Activated CD4-positive, alpha-beta T cell treated with anti-CD3 and anti-CD28 coated beads, Interleukin-2, amount 10 ng/mL, durations not matched to agents 7 days and 5 days (primary cell): ENCODE measurements at places on chromosomes 4 and X. TPM values are rescaled to one million over a fixed set of nuclear protein-coding genes. Genes with fewer than 3 reads are reported as not detected.

GRCh38 chr4:26319949-26320537 is 771 bp upstream of the RBPJ start:
- no peaks in the 10 kb centered on the region for H3K27me3 ChIP-seq
- peak overlapping the region; percentile 99 for H3K27ac ChIP-seq

DNA sequence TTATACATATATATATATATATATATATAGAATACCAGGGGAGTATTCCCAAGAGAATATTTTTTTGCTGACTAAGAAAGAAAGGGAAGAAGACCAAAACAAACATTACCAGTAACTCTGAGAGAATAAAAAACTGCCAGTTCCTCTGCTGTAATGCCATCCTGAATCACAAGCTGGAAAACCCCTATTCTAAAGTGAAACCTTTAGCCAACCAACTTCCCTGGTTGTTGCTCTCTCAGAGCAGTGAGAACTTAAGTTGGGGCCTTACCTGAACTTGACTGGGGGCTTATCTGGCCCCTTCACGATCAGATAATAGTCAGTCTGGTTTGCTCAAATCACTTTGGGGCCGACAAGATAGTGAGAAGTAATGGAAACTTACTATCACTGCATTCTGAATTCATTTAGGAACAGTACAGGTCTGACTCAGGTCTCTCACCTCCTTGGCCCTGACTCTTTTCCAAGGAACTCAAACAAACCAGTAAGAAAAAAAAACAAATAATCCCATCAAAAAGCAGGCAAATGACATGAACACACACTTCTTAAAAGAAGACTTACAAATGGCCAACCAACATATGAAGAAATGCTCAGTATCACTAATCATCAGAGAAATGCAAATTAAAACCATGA is 62.5 kb downstream of the CD40LG start:
- no peak overlapping the region for H3K4me3 ChIP-seq
- peaks cover 47% of the 10 kb centered on the region for H3K4me1 ChIP-seq
- H3K27ac ChIP-seq: peak overlapping the region; percentile 85

- H3K36me3 ChIP-seq: no peaks in the 10 kb centered on the region
- no peaks in the 10 kb centered on the region for H3K4me1 ChIP-seq
- no peak overlapping the region for H3K4me3 ChIP-seq
- no peak for DNase-seq
- H3K27me3 ChIP-seq: no peaks in the 10 kb centered on the region
Observed at GRCh38 chrX:10398215-10398614, 222.2 kb downstream of the MID1 start.

- H3K4me1 ChIP-seq: peaks cover 12% of the 10 kb centered on the region
- H3K4me3 ChIP-seq: no peak overlapping the region
- peaks cover 9% of the 10 kb centered on the region for H3K36me3 ChIP-seq
- peaks cover 20% of the 10 kb centered on the region for H3K27me3 ChIP-seq
Observed at GRCh38 chr4:1174941-1175634, 2.7 kb upstream of the SPON2 start.

- peaks cover 2% of the 10 kb centered on the region for H3K27me3 ChIP-seq
- no peaks in the 10 kb centered on the region for H3K4me1 ChIP-seq
- peak; percentile 25 for DNase-seq
- no peak overlapping the region for H3K4me3 ChIP-seq
Observed at GRCh38 chrX:69387567-69388487, 116.3 kb upstream of the NALF2 start.

GRCh38 chrX:3134316-3134945 is 93.2 kb downstream of the ARSF start:
- no peak overlapping the region for H3K4me3 ChIP-seq
- H3K4me1 ChIP-seq: no peaks in the 10 kb centered on the region
- H3K27ac ChIP-seq: no peak overlapping the region
- no peaks in the 10 kb centered on the region for H3K27me3 ChIP-seq
- H3K36me3 ChIP-seq: no peaks in the 10 kb centered on the region

DNA sequence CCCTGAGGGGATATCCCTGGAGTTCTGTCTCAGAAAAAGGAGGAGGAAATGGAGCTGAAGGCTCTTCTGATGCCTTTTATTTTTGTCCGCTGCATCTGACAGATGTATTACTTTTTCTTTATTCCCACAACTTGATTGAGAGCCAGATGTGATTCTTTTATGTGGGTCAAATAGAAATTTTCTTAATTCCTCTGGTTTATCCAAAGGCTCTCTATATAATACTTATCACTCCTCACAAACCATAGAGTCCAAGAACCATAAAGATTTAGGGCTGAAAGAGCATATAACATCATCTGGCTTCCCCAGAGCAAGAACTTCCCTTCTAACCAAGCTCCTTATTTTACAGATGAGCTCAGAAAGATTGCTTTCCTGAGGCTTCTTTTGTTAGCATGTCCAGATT is 756.7 kb upstream of the FAM241A start:
- no peaks in the 10 kb centered on the region for H3K27me3 ChIP-seq
- H3K36me3 ChIP-seq: no peaks in the 10 kb centered on the region
- DNase-seq: no peak
- no peak overlapping the region for H3K4me3 ChIP-seq
- H3K27ac ChIP-seq: no peak overlapping the region

DNA sequence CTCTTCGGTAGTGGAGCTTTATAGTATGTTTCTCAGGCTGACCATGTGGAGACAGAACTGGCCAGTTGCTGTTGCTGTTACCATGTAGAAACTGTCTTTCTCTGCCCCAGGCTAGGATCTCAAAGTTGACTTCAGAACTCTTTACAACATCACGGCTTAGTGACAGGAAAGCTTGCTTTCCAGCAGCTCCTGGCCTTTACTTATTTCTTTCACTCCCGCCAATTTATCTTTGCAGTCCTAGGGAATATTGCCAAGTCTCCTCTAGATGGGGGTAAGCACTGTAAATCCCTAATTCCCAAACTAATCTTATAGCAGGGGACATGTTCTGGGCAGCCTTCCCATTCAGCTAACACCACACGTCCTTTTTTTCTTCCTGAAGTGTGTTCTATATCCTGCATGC is 631.6 kb downstream of the SPRY1 start:
- H3K27me3 ChIP-seq: no peaks in the 10 kb centered on the region
- no peaks in the 10 kb centered on the region for H3K4me1 ChIP-seq
- no peaks in the 10 kb centered on the region for H3K36me3 ChIP-seq
- no peak overlapping the region for H3K4me3 ChIP-seq

GRCh38 chrX:133235830-133236229 is 17.7 kb upstream of the TFDP3 start:
- no peaks in the 10 kb centered on the region for H3K36me3 ChIP-seq
- H3K4me3 ChIP-seq: no peak overlapping the region
- no peak for DNase-seq
- no peaks in the 10 kb centered on the region for H3K4me1 ChIP-seq
- no peaks in the 10 kb centered on the region for H3K27me3 ChIP-seq

GRCh38 chr4:158461336-158461735 is 60.3 kb upstream of the RXFP1 start:
- H3K27me3 ChIP-seq: no peaks in the 10 kb centered on the region
- no peak overlapping the region for H3K27ac ChIP-seq
- H3K36me3 ChIP-seq: no peaks in the 10 kb centered on the region
- no peaks in the 10 kb centered on the region for H3K4me1 ChIP-seq
- no peak overlapping the region for H3K4me3 ChIP-seq

DNA sequence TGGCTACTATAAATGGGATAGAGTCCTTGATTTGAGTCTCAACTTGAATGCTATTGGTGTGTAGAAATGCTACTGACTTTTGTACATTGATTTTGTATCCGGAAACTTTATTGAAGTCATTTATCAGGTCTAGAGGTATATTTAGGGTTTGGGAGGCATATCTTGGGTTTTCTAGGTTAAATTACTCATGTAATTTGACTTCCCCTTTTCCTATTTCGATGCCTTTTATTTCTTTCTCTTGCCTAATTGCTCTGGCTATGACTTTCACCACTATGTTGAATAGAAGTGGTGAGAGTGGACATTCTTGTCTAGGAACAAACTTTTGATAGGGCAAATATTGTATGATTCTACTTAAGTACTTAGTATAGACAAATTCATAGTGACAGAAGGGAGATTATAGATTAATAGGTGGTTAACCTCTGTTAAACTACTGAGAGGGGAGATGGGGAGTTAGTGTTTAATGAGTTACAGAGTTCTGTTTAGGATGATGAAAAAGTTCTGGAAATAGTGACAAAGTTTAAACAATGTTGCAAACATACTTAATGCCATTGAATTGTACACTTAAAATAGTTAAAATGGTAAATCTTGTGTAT is 22.8 kb upstream of the HSPA4L start:
- H3K4me1 ChIP-seq: no peaks in the 10 kb centered on the region
- no peak overlapping the region for H3K4me3 ChIP-seq
- no peak for DNase-seq

- no peak for DNase-seq
- no peaks in the 10 kb centered on the region for H3K36me3 ChIP-seq
- peak overlapping the region; percentile 46 for H3K4me3 ChIP-seq
- H3K27me3 ChIP-seq: no peaks in the 10 kb centered on the region
- no peak overlapping the region for H3K27ac ChIP-seq
- peaks cover 12% of the 10 kb centered on the region for H3K4me1 ChIP-seq
Observed at GRCh38 chr4:122921300-122921699, 1.1 kb downstream of the NUDT6 start.

DNA sequence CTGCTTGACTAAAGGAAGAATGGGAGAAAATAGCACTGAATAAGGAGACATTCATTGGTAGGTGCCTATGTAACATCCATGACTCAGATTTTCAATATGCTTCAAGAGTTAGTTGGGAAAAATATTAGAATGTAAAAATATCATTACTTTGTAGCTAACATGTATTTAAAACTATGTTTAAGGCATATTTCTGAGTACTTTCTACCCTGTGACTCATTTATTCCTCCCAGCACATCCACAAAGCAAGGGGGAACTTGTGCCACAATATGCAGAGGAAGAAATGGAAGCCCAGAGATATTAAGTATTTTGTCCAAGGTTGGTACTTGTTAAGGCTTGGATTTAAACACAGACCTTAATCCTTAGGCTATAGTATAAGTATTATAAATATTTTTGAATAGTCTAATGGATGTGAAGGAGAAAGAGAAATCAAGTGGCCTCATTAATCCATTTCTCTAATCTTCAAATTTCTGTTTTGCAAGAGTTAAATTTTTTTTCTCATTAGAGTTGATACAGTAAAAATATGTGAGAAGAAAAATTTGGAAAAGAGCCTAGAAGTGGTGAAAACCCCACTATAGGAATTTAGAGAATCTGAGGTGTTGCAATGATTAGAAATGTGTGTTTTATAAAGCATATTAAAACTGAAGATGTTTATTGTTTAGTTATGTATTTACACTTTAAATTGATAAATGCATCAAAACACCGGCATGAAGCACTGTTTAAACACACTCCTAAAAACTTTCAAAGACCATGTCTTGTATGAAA is 149.3 kb upstream of the GYPA start:
- H3K4me3 ChIP-seq: no peak overlapping the region
- H3K27me3 ChIP-seq: peaks cover 2% of the 10 kb centered on the region
- no peaks in the 10 kb centered on the region for H3K36me3 ChIP-seq
- no peaks in the 10 kb centered on the region for H3K4me1 ChIP-seq
- no peak overlapping the region for H3K27ac ChIP-seq
- DNase-seq: no peak

DNA sequence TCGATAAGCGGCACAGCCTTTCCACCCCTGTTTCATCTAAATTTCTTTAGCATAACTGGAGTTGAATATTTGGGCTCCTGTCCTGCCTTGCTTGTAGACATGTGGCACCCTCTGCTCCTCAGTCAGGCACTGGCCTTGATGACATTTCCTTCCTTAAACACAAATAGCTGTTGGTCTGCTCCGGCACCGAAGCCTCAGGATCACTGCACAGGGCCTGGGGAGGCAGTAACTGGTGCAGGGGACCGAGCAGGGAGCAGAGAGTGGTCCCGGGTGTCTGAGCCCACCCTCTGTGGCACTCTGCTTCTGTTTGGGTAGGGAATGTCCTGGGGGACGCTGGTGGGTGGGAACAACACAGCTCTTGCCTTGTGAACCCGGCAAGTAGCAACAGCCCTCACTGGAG is 13.6 kb downstream of the RGS12 start:
- H3K27me3 ChIP-seq: peaks cover 10% of the 10 kb centered on the region
- peaks cover 46% of the 10 kb centered on the region for H3K4me1 ChIP-seq
- H3K36me3 ChIP-seq: no peaks in the 10 kb centered on the region
- H3K4me3 ChIP-seq: no peak overlapping the region
- H3K27ac ChIP-seq: no peak overlapping the region

GRCh38 chr4:89558147-89558546 is 250.5 kb upstream of the GPRIN3 start:
- no peak overlapping the region for H3K27ac ChIP-seq
- H3K4me3 ChIP-seq: no peak overlapping the region
- H3K27me3 ChIP-seq: peaks cover 7% of the 10 kb centered on the region
- H3K36me3 ChIP-seq: no peaks in the 10 kb centered on the region
- DNase-seq: no peak
- H3K4me1 ChIP-seq: no peaks in the 10 kb centered on the region

DNA sequence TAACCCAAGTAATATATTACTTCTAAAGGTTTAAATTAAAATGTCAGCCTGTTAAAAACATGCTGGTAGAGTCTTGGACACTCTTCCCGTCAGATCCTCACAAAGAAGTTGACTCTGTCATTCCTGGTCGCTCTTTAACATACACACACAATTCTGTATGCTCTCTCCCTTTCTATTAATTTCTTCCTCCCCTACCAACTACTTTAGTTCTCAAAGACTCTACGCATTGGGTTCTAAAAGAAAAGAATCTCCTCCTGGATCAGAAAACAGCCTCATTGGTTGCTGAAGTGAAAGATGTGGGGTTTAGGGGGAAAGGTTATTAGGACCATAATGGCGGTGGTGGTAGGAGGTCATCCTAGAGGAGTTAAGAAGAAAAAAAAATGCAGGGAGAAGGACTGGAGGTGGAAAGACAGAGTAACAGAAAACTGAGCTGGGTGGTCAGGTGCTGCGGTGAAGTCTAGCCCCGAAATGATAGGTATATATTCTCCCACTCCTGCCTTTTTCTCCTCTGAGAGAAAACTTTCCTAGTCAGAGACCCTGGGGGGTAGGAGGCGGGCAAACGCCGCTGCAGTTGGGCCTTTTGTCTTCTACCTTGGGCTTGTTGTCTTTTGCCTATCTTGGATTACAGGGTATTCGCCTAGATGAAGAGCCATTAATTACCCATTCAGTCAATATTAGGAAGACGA is 5.2 kb upstream of the PITX2 start:
- peaks cover 9% of the 10 kb centered on the region for H3K36me3 ChIP-seq
- H3K27ac ChIP-seq: no peak overlapping the region
- H3K4me3 ChIP-seq: no peak overlapping the region
- peaks cover 9% of the 10 kb centered on the region for H3K4me1 ChIP-seq
- no peak for DNase-seq

The EDA gene
- total RNA-seq: 1.4 TPM

The SCML1 gene
- 5.3 TPM for total RNA-seq

The ZDHHC15 gene
- 0.05 TPM for total RNA-seq

The KIAA1210 gene
- total RNA-seq: not detected

The PAGE3 gene
- total RNA-seq: not detected

The NAA11 gene
- total RNA-seq: not detected

The RAB41 gene
- total RNA-seq: not detected
